ENCODE measurements at places on chromosomes 1 and 21.

GRCh38 chr21:31922881-31923280 lies 50.1 kb downstream of the HUNK start:
- no peak for DNase-seq

- DNase-seq = no peak
These were observed 139.2 kb downstream of the DSCAM start for GRCh38 chr21:40707656-40708244.

DNA sequence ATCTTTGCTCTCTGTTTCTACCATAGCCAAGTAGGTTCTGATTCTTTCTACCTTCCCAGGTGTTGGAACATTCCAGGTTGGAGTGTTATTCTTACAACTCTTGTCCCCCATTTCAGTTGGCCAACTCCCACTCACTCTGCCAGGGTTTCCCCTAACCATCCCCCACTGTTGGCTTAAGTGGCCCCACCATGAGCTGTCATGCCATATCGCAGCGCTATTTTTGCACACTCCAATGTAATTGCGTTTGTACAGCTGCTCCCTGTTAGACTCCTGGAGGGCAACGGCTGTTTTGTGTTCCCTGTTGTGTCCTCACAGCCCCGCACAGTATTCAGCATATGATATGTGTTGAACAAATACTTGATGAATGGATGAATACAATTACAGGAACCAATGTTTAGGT lies 117.7 kb upstream of the ETS2 start:
- DNase-seq = no peak

DNA sequence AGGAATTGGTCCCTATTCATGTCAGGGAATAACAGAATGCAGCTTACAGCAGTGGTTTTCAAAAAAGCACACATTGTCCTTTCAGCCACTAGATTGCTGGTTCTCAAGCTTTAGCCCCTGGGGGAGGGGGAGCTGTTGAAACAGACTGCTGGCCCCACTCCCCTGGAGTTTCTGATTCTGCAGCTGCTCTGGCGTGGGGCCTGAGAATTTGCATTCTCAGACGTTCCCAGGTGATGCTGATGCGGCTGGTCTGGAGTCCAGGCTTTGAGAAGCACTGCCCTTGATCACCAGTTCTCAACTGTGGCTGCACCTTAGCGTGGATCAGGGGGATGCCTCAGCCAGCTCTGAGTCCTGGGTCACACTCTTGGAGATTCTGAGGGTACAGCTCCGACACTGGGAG lies 62.7 kb upstream of the LAPTM5 start:
- DNase-seq = no peak

GRCh38 chr1:167365360-167365759 lies 144.7 kb downstream of the POU2F1 start:
- DNase-seq = no peak

GRCh38 chr21:33433425-33434114 lies 30.4 kb downstream of the IFNGR2 start:
- no peak for DNase-seq

DNA sequence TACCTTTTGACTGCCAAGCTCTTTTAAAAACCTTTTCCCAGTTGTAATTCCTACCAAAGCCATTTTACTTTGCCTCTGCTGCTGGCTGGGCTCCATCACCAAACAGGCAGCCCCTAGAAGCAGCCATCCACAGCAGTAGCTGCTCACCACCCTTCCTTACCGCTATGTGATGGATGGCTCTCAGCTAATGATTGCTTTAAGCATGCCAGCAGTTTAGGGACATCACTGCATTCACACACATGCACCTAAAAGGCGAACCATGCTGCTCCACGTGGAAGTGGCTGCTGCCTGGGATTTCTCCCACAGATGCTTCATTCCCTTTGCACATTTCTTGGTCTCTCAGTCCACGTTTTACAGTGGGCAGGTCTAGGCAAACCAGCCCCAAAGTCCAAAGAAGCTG lies 46.3 kb upstream of the PDE9A start:
- DNase-seq = no peak

- DNase-seq = no peak
These were observed 7.7 kb downstream of the PM20D1 start for GRCh38 chr1:205842229-205842628.

DNA sequence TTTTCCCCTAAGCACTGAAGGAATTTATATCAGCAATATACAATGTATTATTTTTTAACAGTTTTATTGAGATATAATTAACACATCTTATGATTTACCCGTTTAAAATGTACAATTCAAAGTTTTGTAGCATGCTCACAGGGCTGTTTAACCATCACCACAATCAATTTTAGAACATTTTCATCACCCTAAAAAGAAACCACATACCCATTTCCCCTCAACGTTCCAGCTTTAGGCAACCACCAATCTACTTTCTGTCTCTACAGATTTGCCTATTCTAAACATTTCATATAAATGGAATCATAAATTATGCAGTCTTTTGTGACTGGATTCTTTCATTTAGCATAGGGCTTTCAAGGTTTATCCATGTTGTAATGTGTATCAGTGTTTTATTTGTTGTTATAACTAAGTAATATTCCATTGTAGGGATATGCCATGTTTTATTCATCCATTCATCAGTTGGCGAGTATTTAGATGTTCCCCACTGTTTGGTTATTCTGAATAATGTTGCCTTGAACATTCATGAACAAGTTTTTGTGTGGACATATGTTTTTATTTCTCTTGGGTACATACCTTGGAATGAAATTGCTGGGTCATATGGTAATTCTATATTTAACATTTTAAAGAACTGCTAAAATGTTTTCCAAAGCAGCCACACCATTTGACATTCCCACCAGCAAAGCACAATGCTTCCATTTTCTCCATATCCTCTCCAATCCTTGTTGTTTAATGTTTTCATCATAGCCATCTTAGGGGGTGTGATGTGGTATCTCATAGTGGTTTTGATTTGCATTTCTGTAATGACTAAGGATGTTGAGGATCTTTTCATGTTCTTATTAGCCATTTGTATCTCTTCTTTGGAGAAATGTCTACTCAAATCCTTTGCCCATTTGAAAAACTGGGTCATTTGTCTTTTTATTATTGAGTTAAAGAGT lies 188.5 kb downstream of the TM2D1 start:
- no peak for DNase-seq

- no peak for DNase-seq
These were observed at the start of gene TMEM240 for GRCh38 chr1:1540090-1540817. TMEM240 (minus strand) TSS chr1:1540624; CDS start chr1:1540346, 278 bp downstream.

DNA sequence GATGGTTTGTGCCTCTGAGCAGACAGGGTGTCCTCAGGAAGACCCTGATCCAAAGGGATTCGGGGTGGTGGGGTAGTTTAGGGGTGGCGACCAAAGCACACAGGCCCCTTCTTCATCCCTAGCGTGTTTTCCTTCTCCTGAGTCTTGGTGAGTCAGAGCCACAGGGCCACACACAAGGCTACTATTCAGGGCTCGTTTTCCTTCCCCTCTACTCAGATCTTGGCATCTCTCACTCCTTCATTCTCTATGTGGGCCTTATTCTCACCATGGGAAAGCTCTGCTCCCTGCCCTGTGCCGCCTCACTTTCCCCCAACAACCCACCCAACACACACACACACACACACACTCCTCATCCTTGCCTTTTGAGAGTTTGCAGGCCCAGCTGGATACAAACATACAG lies 43.6 kb upstream of the WNT2B start:
- DNase-seq = no peak

GRCh38 chr1:102837551-102837950 lies 270.8 kb downstream of the COL11A1 start:
- DNase-seq = no peak

GRCh38 chr1:42947965-42948732 lies 10.5 kb downstream of the SLC2A1 start:
- no peak for DNase-seq

DNA sequence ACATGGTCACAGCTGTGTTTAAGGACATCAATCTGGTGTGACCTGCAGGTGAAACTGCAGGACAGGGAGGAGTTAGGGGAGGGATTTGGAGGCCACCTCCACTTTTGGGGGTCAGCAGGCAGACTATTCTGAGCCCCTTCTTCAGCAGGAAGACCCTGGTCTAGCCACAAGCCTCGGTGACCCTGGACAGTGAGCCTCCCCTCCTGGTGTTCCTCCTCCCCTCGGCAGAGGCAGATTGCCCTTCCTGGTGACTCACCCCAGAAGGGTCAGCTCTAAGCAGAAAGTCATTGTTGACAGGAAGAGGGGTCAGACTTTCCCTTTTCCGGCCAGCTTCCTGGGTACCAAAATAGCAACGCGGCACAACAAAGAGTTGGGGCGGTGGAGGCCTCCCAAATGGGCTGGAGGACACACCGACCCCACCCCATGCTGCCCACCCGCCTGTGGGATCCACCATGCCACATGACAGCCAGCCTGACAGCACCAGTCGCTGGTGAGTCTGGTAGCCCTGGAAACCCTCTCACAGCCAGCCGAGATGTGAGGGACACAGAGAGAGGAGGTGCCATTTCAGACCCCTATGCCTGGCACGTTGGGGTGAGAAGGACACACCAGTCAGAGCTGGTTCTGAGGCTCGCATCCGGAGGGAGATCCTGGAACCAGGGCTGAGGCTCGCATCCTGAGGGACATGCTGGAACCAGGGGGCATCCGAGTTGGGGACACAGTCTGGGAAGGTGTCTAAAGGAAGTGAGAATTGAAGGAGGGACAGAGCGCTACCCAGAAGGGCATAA lies 14.7 kb upstream of the CSF1 start:
- DNase-seq = no peak

Measured in activated naive CD8-positive, alpha-beta T cell treated with anti-CD3 and anti-CD28 coated beads, Interleukin-2, amount 50 U/mL, for 16 hours (primary cell).